ENCODE measurements at places on chromosomes 7 and 10. TPM values are rescaled to one million over a fixed set of nuclear protein-coding genes. Genes with fewer than 3 reads are reported as not detected.

GRCh38 chr7:30974605-30975255, 11.0 kb downstream of the GHRHR start:
- DNase-seq = peak; percentile 94

DNA sequence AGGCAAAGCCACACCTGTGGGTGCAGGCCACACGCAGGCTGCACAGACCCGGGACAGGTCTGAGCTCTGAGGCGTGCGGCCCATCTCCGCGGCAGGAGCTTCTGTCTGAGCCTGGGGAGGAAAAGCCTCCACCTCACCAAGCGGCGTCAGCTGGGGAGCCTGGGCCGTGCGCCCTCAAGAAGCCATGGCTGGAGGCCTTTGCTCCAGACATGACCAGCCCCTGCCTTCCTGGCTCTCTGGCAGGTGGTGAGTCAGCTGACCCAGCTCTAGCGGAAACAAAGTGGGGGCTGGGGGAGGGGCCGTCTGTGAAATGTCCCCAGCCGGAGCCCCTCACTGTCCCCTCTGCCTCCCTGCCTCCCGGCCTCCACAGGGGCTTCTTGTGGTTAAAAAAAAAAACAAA, 12.5 kb downstream of the GPER1 start:
- no peak for DNase-seq

DNA sequence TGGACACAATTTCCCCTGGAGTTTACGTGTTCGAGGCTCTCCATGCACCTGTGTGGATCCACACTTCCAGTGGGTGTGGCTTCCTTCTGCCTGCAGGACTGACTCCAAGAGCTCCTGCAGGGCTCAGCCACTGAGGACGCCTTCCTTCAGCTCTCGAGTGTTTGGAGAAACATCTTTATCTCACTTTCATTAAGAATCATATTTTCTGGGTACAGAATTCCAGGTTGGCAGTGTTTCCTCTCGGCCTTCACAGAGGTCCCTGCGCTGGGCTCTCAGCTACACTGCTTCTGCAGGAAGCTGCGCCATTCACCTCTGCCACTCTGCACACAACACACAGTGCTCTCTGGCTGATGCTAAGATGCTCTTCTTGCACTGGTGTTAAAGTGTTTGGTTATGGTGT, 69.9 kb upstream of the NKX6-2 start:
- DNase-seq = no peak

GRCh38 chr7:155948423-155948822, 136.2 kb upstream of the SHH start:
- no peak for DNase-seq

DNA sequence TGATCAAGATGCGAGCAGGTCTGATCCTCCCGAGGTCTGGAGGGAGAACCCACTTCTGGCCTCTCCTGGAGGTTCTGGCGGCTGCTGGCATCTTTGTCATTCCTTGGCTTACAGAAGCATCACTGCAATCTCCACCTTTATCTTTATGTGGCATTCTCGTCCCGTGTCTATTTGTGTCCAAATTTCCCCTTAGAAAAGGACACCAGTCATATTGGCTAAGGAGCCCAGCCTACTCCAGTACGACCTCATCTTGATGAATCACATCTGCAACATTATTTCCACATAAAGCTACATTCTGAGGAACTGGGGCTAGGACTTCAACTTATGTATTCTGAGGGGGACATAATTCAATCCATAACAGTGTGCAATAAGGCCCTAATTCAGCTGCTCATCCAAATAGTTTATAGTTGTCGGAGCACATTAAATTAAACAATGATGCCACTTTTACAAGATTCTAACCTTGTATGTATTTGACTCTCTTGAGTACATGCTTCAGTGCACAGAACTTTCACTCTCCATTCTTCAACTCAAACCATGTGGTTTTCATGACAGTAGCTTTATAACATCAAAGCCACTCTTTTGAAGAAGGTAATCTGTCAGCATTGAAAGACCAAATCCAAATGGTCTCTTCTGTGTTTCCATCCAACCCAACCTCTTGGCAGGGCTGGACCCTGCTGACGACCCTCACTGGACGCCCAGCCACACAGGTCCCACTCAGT, 86.2 kb upstream of the DDC start:
- no peak for DNase-seq

- DNase-seq = no peak
These were observed 37.7 kb downstream of the HABP2 start for GRCh38 chr10:113590581-113590980.

- no peak for DNase-seq
These were observed 195.6 kb downstream of the KCND2 start for GRCh38 chr7:120468611-120469010.

GRCh38 chr10:44845361-44846175, 65.6 kb upstream of the TMEM72 start:
- no peak for DNase-seq

DNA sequence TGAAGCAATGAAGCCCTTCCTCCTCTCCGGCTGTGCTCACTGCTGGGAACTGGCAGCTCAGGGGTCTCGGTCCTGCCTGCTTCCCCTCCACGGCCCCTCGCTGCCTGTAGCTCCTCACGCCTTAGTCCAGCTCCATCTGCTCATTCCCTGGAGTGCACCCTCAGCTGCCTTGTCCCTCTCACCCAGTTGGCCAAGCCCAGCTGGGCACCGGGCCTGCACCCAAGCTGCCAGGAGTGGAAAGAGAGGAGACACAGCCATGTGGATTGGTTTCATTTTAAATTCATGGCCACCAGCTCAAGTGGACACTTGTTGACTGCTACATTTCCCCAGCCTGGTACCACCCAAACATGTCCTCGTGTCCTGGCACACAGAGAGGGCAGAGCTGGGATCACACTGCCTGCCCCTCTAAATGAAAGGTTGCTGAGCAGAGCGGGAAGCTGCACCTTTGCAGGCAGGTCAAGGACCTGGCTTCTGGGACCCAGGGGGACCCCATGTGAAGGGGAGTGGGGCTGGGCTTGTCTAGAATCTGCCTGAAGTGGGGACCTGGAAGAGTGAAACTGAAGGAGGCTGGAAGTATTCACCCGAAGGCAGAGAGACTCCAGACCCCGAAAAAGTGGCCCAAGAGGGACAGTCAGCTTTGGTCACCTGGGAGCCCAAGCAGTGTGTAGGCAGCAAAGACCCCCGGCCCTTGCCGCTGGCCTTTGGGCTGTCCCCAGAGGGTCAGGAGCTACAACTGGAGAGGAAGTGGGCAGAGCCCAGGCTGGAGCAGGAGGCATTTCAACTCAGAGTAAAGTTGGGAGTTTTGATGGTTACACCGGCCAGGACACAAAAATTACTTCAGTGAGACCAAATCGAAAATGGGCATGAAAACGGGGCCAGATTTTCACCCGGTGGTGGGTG, 15.0 kb upstream of the BNIP3 start:
- DNase-seq = no peak

GRCh38 chr10:121607310-121608055, 9.2 kb upstream of the FGFR2 start:
- DNase-seq = no peak

DNA sequence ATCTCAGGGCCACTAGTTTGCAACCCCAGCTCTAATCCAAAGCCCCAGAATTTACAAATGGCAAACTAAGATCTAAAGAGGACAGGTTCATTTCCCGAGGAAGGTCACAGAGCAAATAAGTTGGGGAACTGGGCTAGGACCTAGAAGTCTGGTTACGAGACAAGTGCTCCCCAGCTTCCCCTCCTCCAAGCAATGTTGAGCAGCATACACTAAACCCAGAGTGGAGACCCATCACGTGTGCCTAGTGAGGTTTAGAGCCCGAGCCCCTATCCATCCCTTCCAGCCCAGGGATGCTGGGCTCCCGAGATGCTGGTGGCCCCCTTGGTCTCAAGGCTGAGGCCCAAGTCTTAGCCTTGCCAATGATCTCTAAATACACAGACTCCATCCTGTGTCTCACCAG, 209.5 kb upstream of the ZMIZ1 start:
- DNase-seq = no peak

GRCh38 chr10:76711222-76711997, 926.2 kb downstream of the KCNMA1 start:
- DNase-seq = no peak

The CNPY1 gene
- total RNA-seq = not detected

The GPC2 gene
- total RNA-seq = 1.7 TPM

The HECTD2 gene
- 3.7 TPM for total RNA-seq

The TDRD1 gene
- total RNA-seq = not detected

The SDK1 gene
- not detected for total RNA-seq

All from HT-29 (cell line).